T-helper 17 cell (primary cell): ENCODE measurements at places on chromosomes 6 and 20.

DNA sequence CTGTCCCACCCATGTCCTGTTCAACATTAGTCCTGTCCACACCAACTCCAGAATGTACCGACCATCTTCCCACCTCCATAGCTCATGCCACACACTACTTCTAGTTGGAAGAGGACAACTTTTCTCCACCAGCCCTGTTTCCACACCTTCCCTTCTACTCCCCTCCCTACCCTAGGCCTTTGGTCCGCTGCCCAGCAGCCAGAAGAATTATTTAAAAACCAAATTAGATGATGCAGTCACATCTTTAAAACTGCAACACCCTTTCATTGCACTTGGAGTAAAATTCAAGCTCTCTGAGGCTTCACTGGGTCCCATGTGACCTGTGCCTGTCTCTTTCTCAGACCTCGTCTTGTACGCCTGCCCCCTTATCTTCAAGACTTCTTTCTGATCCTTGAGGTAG is 53.8 kb downstream of the BANF2 start:
- DNase-seq: no peak

DNA sequence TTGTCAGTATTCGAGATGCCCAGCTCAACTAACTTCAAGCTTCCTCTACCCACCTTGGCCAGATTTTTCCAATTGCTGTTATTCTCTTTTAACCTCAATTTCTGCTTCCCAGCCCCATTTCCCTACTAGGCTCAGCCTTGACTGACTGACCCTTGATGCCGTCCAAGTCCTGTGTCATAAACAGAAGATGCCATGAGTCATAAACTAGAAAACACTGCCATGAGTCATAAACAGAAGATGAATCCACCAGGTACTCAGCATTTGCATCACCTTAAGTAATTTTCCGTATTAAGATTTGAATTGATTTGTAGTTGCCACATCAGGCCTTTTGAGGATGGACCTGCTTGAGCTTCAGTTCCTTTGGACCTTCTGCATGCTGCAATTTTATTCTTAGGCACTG is 123.8 kb downstream of the FAM83B start:
- DNase-seq: no peak

DNA sequence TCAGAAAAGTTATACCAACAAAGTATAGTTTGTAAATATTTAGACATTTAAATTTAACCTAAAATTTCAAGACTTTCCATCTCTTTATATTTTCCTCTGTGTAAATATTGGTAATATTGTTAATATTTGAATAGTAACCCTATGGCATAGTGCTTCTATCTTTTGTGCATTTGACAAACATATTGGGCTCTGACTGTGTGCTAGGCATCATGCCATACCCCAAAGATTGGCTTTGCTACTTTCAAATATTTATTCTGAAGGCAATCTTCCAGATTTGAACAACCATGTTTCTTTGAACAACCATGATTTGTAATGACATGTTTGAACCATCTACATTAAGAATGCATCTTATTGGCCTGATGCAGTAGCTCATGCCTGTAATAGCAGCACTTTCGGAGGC is 15.5 kb upstream of the PRDM1 start:
- DNase-seq: no peak

DNA sequence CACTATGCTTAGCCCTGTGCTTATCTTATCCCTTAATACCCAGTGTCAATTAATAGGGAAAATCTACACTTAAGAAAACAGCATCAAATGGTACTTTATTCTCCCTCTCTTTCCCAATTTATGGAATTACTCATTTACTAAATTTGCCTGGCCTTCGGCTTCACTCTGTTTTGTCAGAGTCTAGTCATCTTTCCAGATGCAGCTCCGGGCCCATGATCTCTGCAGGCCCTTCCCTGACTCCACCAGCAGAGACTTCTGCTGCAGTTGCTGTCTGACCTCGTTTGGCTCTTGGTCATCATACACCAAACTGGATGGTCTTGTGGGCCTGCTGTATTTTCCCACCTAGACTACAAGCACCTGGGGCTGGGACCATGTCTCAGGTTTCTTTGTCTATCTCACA is 27.4 kb downstream of the MRS2 start:
- DNase-seq: no peak

DNA sequence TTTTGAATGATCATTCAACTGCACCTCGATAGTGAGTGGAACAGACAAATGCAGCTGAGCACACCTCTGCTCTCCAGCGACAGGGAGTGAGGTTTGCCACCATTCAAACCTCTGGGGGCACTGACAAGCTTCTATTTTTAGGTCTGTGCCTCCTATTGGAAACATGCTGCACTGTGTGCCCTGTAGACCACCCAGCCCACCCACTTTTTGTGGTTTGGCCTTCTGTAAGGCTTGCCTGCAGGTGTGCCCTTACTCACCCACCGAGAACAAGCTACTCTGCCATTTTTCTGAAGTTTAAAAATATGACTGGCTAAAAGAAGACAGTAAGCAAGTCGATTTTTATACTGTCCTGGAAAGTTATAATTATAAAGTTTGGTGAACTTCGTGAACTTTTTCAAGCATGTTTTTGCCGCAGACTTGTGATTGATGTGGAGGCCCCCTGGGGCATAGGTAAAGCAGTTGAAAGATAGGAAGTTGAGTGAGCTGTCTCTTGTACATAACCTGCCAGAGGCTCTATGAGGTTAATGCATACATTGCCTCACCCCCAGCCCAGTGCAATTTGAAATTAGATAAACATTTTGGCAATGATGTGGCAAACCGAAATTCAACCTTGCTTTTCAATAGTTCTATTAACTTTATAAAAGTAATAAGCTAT is 53.8 kb downstream of the ADGRG6 start:
- DNase-seq: no peak
